CD4-positive, CD25-positive, alpha-beta regulatory T cell (primary cell): ENCODE measurements at places on chromosomes 3 and 15. TPM values are rescaled to one million over a fixed set of nuclear protein-coding genes. Genes with fewer than 3 reads are reported as not detected.

DNA sequence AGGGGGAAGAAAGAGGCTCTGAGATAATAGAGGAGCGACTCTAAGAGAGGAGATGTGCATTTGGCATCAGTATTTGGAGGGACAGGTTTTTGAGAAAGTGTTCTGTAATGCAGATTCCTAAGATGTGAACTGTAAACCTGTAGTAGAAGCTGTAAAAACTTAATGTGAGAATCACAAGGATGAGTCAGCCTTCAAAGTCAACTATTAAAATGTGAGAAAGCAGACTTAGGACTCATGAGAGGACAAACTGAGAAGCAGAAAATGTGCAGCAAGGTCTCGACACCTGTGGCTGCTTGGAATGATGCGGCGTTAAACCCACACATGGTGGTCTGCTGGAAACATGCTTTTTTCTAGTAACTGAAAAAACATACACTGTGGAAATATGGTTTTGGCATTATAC is 36.0 kb downstream of the USP13 start:
- DNase-seq = no peak

DNA sequence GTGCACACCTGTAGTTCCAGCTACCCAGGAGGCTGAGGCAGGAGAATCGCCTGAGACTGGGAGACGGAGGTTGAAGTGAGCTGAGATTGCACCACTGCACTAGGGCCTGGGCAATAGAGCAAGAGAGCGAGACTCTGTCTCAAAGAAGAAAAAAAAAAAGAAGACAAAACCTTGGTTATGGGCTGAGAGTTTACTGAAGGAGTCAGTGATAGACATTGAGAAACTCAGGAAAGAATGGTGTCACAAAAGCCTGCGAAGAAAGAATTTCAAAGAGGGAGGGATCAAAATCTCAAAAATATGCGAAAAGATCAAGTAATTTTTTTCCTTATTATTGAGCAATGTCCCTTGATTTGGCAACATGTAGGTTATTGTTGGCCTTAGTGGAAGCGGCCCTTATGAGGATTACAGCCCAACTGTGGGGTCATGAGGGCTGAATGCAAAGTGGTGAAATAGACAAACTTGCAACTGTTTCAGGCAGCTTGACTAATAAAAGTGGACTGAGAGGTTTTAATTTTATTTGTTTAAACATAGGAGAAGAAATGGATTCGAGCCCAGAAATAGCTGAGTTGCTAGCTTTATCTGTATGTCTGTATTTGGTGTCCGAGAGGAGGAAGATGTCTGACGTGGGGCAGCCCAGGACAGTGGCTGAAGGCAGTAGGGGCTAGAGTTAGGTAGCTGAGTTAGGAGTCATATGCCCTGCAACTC is 18.8 kb upstream of the CELF6 start:
- DNase-seq = no peak

DNA sequence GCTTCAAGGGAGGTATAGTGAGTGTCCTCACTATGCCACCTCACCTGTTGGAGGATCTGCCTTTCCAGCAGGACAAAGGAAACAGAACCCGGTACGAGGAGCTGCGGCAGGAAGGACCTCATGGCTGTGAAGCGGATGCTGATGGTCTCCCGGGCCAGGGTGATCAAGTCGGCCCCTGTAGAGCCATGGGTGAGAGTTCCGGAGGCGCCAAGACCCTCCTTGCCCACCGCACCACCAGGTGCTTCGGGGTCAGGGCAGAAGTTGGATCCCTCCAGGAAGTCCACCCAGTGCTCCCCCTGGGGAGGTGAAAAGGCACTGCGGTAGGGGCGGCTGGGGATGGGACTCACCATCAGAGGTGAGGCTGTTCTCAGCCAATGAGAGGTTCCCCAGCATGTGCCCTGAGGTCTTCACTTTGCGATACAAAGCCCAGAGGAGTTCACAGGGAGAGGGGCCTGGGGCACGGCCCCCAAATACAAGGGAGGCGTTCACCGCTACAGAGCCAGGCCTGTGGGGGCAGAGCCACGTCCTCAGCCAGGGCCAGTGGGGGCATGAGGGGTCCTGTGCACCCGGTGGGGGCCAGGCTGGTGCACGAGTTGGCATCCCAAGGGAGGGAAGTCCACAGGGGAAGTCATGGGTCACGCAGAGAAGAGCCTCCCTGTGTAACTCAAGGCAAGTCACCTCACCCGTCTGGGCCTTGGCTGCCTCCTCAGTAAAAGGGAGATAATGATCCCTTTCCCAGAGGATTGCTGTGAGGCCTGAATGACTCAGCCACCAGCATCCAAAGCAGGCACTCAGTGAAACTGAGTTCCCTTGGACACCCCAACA is 27.7 kb downstream of the C15orf39 start:
- no peak for DNase-seq

GRCh38 chr3:112740835-112741234 is 99.9 kb upstream of the CCDC80 start:
- no peak for DNase-seq

- no peak for DNase-seq
Measured at GRCh38 chr3:151175952-151176351, 27.1 kb downstream of the GPR171 start.

- DNase-seq = no peak
Measured at GRCh38 chr15:67163180-67163579, 91.3 kb downstream of the AAGAB start.

Gene TMC3
- not detected for total RNA-seq
